Vagina (tissue), 2 donors: ENCODE measurements at places on chromosomes 2 and 18. TPM values are rescaled to one million over a fixed set of nuclear protein-coding genes. Genes with fewer than 3 reads are reported as not detected.

- no peaks in the 10 kb centered on the region for H3K27me3 ChIP-seq
- no peak overlapping the region for H3K27ac ChIP-seq
- no peak overlapping the region for H3K4me3 ChIP-seq
- no peak for DNase-seq
- H3K4me1 ChIP-seq = peaks cover 6% of the 10 kb centered on the region
Measured at GRCh38 chr2:64179582-64180321, 35.5 kb upstream of the PELI1 start.

GALNT5 gene
- 3.2 TPM for total RNA-seq

MREG gene
- total RNA-seq = 11.8 TPM

RGPD8 gene
- total RNA-seq = 26.3 TPM

- H3K4me1 ChIP-seq = no peaks in the 10 kb centered on the region
- no peaks in the 10 kb centered on the region for H3K36me3 ChIP-seq
- DNase-seq = no peak
- no peaks in the 10 kb centered on the region for H3K27me3 ChIP-seq
Measured at GRCh38 chr2:181384923-181385322, 72.3 kb upstream of the ITGA4 start.

- DNase-seq = no peak
- no peaks in the 10 kb centered on the region for H3K27me3 ChIP-seq
- no peaks in the 10 kb centered on the region for H3K36me3 ChIP-seq
- H3K4me1 ChIP-seq = peaks cover 49% of the 10 kb centered on the region
- H3K4me3 ChIP-seq = peak within 1 kb of the TSS; percentile 68
Measured at GRCh38 chr18:77132369-77133050, at the start of gene MBP. TSS of gene MBP (minus strand) at chr18:77132783. CDS start at chr18:77105261, 27,522 bp downstream.

KIAA2012 gene
- total RNA-seq = not detected

DNA sequence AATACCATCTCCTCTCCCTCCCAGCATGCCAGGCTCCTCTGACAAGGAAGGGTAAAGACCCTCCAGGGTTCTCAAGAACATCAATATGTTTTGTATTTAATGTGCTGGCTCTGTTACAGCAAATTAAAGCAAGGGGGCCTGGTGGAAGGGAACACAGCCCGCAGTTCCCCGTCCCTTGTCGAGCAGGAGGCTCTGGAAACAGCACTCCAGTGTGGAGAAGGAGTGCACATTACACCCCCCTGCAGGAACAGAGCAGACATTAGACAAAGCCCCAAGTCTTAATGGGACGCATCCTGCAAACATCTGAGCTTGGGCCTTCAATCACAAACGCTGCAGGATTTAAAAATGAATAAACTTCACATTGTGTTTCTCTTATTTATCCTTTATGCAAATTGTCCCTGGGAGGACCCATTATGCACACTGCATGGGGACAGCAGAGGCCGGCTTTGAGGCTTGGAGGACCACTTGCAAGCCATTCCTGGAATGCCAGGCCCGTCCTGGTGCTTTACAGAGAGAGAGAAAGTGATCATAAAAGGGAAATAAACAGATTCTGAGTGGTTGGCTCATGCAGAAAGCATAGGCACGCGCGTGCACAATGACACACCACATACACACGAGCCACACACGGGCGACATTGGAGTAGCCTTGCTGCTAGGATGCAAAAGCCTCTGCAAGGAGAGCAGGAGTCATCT is 328.7 kb downstream of the SMAD2 start:
- no peak overlapping the region for H3K27ac ChIP-seq
- peak; percentile 47 for DNase-seq
- no peaks in the 10 kb centered on the region for H3K36me3 ChIP-seq
- H3K4me3 ChIP-seq = no peak overlapping the region

DNA sequence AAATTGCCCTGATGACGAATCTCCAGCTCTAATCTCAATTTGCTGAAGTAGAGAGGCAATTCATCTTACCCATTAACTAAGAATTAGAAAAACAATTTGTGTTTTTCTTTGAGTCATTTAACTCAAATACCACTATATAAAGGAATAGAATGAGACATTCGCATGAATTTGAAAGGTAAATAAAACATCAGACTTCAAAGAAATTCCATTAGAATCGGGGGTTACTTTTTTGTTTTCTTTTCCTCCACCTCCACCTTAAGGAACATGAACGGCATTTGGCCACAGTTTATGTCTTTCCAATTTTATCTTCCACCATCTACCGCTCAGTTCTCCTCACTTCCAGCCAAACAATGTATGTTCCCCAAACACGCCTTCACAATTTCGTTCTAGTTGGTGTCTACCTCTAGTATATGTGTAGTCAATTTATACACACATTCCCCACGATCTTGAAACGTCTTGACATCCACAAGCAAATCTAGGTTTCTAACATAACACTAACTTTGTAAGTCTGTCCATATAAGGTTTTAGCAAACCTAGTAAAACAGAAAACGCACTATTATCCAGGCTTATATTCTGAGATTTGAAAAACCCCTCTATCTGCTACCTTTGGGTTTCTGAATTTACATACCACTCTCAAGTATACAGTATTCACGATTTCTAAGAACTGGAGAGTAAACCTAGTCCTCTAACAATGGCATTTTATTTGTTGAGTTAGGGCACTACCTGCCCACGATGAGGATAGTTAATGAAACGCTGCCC is 1.2 kb upstream of the SMCHD1 start:
- H3K4me3 ChIP-seq = peak overlapping the region; percentile 98
- H3K27ac ChIP-seq = peak overlapping the region; percentile 99
- no peak for DNase-seq
- no peaks in the 10 kb centered on the region for H3K27me3 ChIP-seq
- H3K4me1 ChIP-seq = peaks cover 20% of the 10 kb centered on the region
- H3K36me3 ChIP-seq = no peaks in the 10 kb centered on the region

SETBP1 gene
- 38.1 TPM for total RNA-seq

- H3K36me3 ChIP-seq = no peaks in the 10 kb centered on the region
- DNase-seq = no peak
- H3K4me3 ChIP-seq = no peak overlapping the region
- no peak overlapping the region for H3K27ac ChIP-seq
Measured at GRCh38 chr18:23071285-23071684, 64.0 kb upstream of the CABLES1 start.

TXNDC9 gene
- total RNA-seq = 37.1 TPM

DNA sequence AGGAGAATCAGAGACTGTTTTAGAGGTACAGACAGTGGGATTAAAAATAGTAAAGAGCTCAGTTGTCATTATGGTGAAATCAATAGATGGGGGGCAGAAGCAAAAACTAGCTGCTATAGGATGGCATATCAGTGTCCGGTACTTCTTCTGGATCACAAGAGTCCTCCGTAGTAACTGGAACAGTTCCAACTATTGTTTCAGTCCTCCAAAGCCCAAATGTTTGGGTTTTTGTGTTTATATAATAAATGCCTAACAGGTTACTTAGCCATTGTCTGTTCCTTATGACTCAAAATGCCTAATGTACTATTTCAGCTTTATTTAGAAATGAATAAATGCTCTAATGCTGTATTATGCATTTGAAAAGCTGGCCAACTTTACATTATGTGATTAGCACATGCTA is 401.2 kb downstream of the PTH2R start:
- H3K27me3 ChIP-seq = no peaks in the 10 kb centered on the region
- DNase-seq = no peak
- no peak overlapping the region for H3K27ac ChIP-seq
- no peaks in the 10 kb centered on the region for H3K36me3 ChIP-seq
- no peaks in the 10 kb centered on the region for H3K4me1 ChIP-seq

CDH20 gene
- total RNA-seq = not detected

- no peak overlapping the region for H3K27ac ChIP-seq
- no peak overlapping the region for H3K4me3 ChIP-seq
- H3K36me3 ChIP-seq = no peaks in the 10 kb centered on the region
- no peak for DNase-seq
- H3K27me3 ChIP-seq = no peaks in the 10 kb centered on the region
Measured at GRCh38 chr2:184554736-184555135, 43.6 kb upstream of the ZNF804A start.

DNA sequence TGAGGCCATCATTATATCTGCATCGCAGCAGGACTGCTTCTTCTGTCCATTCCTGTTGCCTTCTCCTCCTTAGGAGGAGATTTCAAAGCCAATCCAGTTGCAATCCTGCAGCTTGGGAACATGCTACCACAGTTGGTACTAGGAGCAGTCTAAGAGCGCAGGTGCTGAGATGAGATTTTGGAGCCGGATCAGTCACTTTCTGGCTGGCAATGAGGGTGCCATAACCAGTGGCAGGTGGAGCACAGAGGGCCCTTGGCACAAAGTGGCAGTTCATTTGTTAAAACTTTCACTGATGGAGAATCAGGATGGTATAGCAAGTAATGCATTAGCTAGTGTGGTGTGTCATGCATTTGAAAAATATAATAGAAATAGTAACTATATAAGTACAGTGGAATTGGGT is 173.7 kb upstream of the ATP5MC3 start:
- no peak overlapping the region for H3K4me3 ChIP-seq
- no peaks in the 10 kb centered on the region for H3K27me3 ChIP-seq
- no peak for DNase-seq
- no peak overlapping the region for H3K27ac ChIP-seq
- H3K36me3 ChIP-seq = no peaks in the 10 kb centered on the region
- peaks cover 6% of the 10 kb centered on the region for H3K4me1 ChIP-seq

DNA sequence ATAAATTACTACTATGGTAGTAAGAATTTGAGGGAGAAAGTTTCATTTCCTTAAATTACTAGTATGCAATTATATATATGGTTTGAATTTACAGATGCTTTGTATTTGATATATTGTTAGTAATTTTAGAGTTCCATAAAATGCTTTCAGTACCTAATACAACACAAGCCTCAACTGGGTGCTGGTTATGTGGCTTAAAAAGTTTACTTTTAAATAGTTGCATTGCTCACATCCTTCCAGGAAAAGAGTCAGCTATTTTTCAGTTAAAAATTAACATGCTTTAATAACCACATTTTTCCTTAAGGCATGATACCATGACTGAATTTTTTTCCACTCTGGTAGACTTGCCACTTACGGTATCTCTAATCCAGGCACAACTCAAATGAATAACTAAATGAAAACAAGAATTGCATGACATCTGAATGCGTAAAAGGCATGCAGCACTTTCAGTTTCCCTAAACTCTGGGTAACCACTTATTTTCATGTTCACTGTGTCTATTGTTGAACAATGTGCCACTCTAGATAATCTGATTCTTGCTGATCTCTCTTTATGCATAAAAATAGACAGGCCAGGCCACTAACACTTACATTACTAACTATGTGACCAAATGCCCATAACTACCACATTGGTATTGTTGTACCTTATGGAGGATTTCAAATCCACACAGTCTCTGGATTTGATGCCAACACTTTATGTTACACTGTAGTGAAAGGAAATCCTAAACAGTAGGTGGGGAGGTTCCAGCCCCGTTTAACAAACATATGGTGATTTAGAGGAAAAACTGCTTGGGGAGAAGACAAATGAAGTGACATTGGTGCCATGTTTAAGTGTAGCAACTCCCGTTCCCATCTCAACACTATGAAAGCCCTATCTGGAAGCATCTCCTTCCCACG is 35.5 kb upstream of the SLC35F5 start:
- H3K4me3 ChIP-seq = no peak overlapping the region
- H3K27ac ChIP-seq = no peak overlapping the region
- no peak for DNase-seq
- no peaks in the 10 kb centered on the region for H3K36me3 ChIP-seq
- H3K27me3 ChIP-seq = no peaks in the 10 kb centered on the region

PMAIP1 gene
- 7.4 TPM for total RNA-seq

- H3K27ac ChIP-seq = no peak overlapping the region
- H3K4me3 ChIP-seq = no peak overlapping the region
- no peaks in the 10 kb centered on the region for H3K36me3 ChIP-seq
- no peaks in the 10 kb centered on the region for H3K27me3 ChIP-seq
- H3K4me1 ChIP-seq = peaks cover 23% of the 10 kb centered on the region
Measured at GRCh38 chr18:44799907-44800421, 119.3 kb downstream of the SETBP1 start.

CDCA7 gene
- 9.1 TPM for total RNA-seq
